Muscle of arm (tissue), 14 donors: ENCODE measurements at places on chromosomes 2 and 18. TPM values are rescaled to one million over a fixed set of nuclear protein-coding genes. Genes with fewer than 3 reads are reported as not detected.

DNA sequence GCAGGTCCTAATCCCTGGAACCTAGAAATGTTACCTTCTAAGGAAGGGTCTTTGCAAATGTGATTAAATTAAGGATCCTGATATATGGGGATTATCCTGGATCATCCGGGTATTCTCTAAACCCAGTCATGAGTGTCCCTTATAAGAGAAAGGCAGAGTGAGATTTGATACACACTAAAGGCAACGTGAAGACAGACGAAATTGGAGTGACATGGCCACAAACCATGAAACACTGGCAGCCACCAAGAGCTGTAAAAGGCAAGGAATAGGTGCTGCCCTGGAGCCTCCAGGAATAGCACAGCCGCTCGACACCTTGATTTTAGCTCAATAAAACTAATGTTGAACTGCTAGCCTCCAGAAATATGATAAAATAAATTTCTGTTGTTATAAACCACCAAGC is 45.0 kb downstream of the TPGS2 start:
- DNase-seq = no peak

- no peak for DNase-seq
Observed at GRCh38 chr2:197182668-197183067, 127.9 kb downstream of the ANKRD44 start.

DNA sequence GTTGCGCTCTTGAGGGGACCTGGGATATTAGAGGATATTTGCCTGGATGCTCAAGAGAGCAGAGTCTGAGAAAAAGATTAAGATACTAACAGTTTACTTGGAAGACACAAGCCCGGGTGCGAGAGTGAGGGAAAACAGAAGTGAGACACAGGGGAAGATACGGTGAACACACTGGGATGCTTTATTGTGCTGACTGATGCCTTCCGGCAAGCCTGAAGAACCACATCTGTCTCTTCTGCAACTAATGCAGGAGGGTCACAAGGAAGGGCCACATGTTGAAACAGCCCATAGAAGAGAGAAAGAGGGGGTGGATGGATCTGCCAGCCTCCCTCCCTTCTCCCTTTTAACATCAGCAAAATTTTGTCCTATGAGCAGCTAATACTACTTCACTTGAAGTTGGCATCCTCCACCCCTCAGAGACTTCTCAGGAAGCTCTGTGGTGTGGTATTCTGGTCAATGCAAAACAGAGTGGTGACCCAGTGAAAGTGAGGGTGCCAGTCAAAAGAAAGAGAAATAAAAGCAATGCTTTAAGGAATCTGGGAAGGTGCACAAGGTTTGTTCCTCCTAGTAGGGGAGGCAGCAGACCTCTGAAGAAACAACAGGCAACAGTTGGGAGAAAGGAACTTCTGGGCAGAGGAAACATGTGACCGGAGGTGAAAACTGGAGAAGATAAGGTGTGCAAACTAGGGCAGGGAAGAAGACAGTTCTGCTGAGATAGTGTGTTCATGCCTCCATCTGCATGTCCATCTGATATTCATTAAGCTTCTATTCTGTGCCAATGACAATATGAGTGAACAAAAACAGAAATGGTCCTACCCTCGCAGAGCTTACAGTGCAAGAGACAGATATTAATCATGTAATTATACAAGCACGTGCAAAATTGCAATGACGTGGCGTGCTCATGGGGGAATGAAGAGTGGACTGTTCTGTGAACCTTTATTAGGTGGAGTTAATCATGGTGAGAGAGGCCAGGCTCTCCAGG is 107.1 kb downstream of the LYPD6B start:
- DNase-seq = no peak

- DNase-seq = peak; percentile 61
Observed at GRCh38 chr2:189116979-189117378, 62.6 kb downstream of the COL5A2 start.

- no peak for DNase-seq
Observed at GRCh38 chr2:52916981-52917380, 850.6 kb upstream of the CHAC2 start.

DNA sequence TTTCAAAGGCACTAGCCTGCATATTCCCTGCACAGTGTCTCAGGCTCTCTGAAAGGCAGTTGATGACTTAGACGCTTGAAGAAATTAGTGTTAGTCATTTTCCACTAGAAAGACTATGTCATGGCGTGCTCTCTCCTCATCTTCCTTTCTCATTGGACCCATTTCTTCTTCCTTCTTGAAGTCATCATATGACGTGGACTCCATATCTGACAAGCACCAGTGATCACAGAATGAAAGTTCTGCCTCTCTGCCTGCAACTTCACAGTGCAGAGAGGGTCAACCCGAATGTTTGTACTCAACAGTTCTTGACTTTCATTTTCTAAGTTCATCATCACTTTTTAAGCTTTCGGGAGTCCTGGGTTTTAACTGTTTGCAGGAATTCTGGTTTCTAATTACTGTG is 63.7 kb upstream of the CYRIA start:
- no peak for DNase-seq

DNA sequence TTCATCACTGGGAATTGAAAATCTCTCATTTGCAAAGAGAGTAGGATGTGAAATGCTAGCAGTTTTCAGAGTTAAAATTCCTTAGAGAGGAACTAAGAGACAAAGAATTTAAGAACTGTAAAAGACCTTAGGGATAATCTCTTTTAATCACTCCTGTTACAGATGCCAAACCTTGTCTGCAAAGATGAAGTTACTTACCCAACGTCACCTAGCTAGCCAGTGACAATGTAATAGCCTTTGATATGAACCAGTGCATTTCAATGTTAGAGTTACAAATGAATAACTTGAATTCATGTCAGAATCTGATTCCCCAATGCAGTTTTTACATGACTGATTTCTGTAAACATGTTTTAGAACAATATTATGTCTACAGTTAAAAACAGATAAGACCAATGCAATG is 190.1 kb downstream of the LRP1B start:
- no peak for DNase-seq

Gene PRKRA
- 57.5 TPM for polyA plus RNA-seq

Gene C1QL2
- not detected for polyA plus RNA-seq

- no peak for DNase-seq
Observed at GRCh38 chr18:22556222-22557167, 138.8 kb upstream of the CTAGE1 start.

Gene SCYGR1
- not detected for polyA plus RNA-seq

DNA sequence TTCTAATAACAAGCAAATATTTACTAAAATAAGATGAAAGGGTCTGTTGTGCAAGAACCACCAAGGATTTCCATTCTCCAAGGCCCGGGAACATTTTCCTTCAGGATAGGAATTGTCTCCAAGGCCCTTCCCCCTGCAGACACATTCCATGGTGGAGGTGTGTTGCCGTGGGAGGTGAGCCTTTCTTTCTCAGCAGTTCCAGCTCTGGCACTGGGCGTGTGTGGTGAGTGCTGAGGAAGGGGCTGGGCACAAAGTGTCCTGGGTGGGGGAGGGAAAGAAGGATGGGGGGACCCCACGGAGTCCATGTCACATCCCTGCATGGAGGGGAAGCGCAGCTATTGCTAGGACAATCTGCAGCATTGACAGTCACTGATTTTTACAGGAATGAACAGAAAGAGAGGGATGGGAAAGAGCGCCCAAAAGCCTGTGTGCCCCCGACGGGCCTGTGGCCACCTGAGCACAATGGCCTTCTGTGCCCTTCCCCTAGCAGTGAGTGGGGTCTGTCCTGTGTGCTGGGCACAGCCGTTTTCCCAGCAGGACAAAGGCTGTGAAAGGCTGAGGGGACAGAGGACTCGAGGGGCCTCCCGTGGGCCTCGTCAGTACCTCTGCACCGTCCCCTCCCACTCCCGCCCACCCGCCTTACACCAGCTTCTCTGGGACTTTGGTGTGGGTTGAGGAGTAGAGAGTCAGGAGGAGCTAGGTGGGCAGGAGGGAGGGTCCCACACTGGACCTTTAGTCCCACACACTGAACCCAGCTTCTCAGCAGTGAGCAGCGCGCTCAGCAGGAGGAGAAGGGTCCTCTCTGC is 79.8 kb downstream of the PTGR3 start:
- no peak for DNase-seq

- no peak for DNase-seq
Observed at GRCh38 chr2:216016581-216016980, 3.2 kb upstream of the MREG start.

DNA sequence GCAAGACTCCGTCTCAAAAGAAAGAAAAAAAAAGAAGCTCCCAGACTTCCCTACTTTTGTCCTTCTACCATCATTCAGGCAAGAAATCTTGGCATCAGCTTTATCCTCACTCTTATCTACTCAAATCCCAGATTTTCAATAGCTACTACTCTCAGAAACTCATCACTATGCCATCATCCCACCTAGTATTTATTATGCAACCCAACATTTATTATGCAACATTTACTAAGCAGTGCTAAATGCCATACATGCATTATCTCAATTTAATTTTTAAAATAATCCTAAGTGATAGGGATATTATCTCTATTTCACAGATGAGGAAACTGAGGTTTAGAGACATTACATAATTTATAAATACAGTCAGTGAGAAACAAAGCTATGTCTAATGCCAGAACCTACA is 4.1 kb downstream of the USP37 start:
- no peak for DNase-seq

DNA sequence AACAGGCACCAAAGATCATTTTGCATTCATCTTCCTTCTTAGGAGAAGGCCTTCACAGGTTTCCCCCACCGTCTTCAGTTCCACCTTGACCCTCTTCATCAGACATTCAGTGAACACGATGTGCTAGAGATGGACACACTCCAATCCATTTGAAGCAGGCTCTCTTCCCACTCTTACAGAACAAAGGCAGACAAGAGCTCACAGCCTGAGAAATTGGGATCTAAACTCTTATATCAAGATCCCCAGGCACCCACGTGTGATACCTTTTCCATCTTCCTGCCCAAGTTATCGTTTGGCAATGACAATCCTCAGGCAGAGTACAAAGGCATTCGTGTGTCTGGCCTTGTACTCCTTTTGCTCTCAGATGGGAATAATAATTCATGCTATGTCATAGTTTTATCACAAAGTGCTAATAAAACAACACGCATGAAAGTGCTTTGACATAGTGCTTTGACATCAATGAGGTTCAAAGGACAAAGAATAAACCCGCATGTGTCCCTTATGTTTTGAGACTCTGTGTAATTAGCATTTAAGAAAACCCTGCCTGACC is 369.3 kb upstream of the KLHL29 start:
- no peak for DNase-seq

Gene SERPINB10
- polyA plus RNA-seq = 0.26 TPM

DNA sequence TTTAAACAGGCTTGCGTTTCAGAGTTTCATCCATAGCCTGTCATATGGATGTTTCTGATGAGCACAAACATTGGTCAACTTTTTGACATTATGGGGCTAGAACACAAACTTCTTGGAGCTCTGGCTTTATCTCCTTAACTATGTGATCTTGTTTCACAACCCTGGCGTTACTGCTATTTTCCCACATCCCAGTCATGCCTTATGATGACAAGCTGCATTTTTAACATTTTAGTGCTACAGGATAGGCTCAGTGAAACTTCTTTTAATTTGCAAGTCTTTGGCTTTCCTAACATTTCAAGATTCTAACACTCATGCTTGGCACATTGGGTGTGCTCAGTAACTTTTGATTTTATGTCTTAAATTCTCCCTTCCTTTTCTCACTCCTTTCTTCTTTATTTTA is 21.0 kb upstream of the PDE1A start:
- no peak for DNase-seq

Gene ALLC
- polyA plus RNA-seq = not detected

DNA sequence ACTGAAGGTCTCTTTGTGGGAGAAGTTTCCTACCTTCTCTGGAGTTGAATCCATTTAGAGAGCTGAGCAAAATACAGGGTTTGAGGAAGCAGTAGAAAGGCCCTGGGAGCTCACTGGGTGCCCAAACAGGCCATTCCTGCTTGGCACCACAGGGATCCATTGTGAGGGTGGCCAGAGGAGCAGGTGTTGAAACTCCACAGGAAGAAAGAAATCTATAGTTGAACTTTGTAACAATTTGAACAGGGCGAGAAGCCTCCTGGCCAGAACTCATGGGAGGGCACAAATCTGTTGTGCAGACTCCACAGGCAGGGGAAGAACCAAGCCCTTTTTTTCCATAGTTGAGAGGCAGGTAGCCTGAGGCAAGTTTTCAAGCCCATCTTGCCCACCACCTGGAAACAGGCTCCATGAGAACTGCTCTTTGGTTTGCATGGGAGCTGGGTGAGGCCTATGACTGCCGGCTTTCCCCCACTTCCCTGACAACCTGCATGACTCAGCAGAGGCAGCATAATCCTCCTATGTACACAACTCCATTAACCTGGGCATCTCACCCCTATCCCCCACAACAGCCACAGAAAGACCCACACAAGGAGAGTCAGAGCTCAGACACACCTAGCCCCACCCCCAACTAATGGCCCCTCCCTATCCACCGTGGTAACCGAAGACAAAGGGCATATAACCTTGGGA is 1053.0 kb downstream of the TSN start:
- no peak for DNase-seq

Gene PTH2R
- 0.29 TPM for polyA plus RNA-seq

Gene GREB1
- polyA plus RNA-seq = 18.8 TPM

Gene LIMS3
- 2.3 TPM for polyA plus RNA-seq
